CD4-positive, CD25-positive, alpha-beta regulatory T cell (primary cell): ENCODE measurements at places on chromosomes 6 and 20.

GRCh38 chr20:21262812-21263211 lies 40.3 kb upstream of the XRN2 start:
- DNase-seq: no peak

DNA sequence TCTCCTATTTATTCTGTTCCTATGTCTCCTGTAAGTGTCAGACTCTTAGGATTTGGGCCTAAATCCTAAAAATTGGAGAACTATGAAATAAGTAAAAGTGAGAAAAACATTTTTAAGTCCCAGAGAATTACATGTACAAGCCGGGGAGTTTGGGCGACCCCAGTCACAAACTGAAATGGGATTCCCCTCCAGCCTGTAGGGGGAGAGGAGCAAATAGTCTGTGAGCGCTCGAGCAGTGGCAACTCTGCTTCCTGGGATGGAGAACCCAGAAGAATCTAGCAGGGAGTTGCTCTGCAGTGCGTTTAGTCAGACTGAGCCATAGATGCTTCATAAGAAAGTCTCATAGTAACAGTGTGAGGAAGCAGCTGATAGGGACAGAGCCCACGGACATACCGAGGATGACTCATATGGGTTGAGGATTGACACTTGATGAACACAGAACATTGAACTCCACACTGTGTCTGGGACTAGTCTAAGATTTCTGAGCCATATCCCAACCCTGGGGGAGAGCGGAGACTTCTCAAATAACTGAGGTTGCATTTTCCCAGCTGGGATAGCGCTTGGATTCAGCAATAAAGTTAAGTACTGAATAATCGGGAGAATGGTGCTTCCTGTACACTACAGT lies 437.2 kb downstream of the BCKDHB start:
- DNase-seq: no peak

GRCh38 chr6:90604546-90604945 lies 17.7 kb upstream of the MAP3K7 start:
- no peak for DNase-seq

- no peak for DNase-seq
These were observed 97.6 kb downstream of the FAM50B start for GRCh38 chr6:3946778-3947177.

DNA sequence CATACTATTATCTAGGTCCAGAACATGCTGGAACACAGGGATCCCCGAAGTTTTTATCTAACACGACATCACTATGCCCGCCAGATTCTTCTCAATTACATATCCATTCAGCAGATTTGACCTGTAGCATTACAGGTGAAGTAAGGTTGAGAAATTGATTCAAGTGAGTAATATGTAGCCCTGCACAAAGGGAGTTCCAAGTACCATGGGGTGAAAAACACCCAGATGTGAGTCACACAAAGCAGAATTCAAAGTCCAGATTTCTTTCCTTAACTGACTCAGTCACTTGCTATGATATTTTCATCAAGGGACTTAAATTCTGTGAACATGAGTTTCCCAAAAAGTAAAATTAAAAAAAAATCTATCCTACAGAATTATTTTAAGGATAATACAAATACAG lies 655.4 kb upstream of the PTCHD4 start:
- no peak for DNase-seq
